ENCODE measurements at places on chromosomes 2 and 18. TPM values are rescaled to one million over a fixed set of nuclear protein-coding genes. Genes with fewer than 3 reads are reported as not detected.

DNA sequence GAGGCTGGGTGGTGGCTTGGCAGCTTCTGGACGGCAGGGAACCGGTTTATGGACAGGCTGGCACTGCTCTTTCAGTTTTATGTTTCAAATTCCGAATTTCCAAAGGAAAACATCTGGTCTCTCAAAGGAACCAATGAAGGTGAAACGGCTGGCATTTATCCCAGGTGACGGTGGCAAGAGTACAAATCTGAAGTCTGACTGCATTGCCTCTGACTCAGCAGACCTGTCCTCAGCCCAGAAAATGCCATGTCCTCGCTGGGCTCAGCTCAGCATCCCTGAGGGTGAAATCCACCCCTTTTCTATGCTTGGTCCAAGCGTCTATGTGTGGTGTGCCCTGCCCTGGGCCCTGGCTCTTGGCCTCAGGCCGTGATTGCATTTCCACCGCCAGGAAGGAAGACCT, 38.1 kb downstream of the NAPG start:
- DNase-seq = no peak

- no peak for DNase-seq
These were observed 84.2 kb downstream of the SETBP1 start for GRCh38 chr18:44764863-44765262.

DNA sequence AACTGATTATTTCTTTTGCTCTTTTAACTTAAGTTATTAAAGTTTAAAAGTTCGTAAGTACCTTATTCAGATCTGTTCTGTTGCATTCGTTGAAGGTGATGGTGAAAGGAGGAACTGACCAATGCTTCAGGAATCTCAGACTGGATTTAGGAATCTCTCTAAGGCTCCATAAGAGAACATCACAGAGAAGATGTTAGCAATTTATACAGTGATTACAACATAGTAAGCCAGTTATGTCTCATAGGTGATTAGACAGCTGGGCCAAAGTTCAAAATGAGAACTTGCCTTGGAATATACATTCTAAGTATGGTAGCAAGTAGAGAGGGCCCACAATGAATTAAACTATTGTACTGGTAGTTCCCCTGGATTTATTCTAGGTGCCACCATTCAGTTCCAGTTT, 3.2 kb downstream of the MARS2 start:
- DNase-seq = no peak

GRCh38 chr2:102401865-102402264, 21.1 kb upstream of the IL18RAP start:
- no peak for DNase-seq

DNA sequence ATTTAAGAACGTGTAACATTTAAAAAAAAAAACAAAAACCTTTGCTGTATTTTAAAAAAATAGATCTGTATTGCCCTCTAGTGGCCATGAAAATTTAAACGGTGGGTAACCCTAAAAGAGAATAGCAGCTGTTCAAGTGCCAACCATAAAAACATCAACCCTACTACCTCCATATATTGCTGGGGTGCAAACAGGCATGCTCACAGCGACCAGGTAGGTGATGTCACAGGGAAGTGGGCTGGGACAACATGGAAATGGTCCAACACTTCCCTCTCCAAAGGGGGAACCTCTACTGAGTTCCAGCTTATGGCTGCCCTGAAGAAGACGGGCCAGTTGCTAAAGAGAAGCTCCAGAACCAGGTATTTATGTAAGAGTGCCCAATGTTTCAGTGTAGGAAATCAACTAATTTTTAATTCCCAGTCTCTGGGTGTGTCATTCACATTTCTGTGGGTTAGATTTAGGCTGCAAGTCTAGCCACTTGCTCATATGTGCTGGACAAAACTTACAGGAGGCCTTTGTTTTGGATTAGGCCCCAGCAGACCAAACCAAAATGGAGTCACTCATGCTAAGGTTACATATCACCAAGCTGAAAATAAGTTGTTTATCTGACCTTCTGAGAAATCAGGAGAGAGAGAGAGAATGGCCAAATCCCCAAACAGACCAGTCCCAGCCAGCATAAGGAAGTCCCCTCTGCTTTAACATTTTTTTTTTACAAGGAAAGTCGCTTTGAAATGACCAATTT, 54.5 kb downstream of the SKA1 start:
- DNase-seq = no peak

GRCh38 chr2:22110244-22110651, 986.5 kb downstream of the TDRD15 start:
- DNase-seq = no peak

DNA sequence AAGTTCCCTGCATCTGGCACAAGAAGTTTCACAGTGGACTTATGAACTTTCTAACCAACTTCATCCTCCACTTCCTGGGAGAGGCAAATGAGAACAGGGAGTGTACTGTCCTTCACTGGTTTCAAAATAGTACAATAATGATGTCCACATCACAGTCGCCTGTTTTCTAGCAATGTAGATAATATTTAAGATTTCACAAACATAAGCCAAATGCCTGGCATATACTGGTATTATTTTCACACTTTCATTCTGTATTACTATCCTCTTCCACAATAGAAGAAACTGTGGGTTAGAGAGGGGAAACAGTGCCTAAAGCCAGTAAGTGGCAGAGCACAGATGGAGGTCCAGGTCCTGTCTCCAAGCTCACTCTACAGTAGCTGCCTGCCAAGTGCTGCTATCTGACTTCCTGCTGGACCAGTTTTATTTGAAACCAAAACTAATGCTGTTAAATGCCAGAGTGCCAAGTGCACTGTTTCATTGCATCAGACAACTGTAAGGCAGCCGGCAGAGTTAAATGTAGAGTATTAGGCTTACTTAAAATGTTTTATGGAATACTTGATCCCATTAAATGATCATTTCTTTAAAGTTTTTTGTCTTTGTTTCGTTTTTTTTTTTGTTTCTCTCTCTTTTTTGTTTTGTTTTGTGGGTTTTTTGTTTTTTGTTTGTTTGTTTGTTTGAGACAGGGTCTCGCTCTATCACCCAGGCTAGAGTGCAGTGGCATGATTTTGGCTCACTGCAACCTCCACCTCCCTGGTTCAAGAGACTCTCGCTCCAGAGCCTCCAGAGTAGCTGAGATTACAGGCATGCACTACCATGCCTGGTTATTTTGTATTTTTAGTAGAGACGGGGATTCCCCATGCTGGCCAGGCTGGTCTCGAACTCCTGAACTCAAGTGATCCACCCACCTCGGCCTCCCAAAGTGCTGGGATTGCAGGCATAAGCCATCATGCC, 15.1 kb downstream of the COBLL1 start:
- DNase-seq = no peak

DNA sequence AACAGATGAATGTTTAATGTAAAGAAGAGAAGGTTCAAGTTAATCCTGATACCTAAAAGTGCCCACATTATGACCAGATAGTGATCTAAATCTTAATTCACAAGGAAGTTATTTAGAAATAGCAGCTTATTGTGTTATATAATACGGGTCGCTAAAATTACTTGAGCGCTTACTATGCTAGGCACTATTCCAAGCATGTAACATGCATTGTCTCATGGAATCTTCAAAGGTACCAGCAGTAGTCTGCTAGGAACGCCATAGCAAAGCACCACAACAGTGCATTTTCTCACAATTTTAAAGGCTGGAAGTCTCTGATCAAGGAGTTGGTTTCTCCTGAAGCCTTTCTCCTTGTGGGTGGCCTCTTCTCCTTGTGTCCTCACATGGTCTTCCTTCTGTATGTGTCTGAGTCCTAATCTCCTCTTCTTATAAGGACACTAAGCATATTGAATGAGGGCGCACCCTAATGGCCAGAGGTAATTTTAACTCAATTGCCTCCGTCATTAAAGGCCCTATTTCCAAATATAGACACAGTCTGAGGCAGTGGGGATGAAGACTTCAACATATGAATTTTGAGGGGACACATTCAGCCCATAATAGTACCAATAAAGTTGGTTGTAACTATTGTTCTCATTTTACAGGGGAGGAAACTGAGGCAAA, 118.4 kb downstream of the LRRC30 start:
- DNase-seq = no peak

GRCh38 chr2:174007010-174007409, 41.8 kb upstream of the SP3 start:
- DNase-seq = no peak

Gene NYAP2
- polyA plus RNA-seq = not detected

Gene ACVR1C
- polyA plus RNA-seq = 0.22 TPM
